ENCODE measurements at places on chromosomes 12 and 14. TPM values are rescaled to one million over a fixed set of nuclear protein-coding genes. Genes with fewer than 3 reads are reported as not detected.

BTG1 gene
- total RNA-seq = 13.4 TPM

RERGL gene
- total RNA-seq = not detected

GSG1 gene
- 0.26 TPM for total RNA-seq

DHRS2 gene
- not detected for total RNA-seq

EXOC3L4 gene
- 0.26 TPM for total RNA-seq

DPY19L2 gene
- 4.4 TPM for total RNA-seq

VASH1 gene
- 4.5 TPM for total RNA-seq

CMKLR1 gene
- total RNA-seq = under 0.01 TPM

TEP1 gene
- total RNA-seq = 15.2 TPM

KIF21A gene
- total RNA-seq = 2.8 TPM
